ENCODE measurements at places on chromosomes 7 and 10.

DNA sequence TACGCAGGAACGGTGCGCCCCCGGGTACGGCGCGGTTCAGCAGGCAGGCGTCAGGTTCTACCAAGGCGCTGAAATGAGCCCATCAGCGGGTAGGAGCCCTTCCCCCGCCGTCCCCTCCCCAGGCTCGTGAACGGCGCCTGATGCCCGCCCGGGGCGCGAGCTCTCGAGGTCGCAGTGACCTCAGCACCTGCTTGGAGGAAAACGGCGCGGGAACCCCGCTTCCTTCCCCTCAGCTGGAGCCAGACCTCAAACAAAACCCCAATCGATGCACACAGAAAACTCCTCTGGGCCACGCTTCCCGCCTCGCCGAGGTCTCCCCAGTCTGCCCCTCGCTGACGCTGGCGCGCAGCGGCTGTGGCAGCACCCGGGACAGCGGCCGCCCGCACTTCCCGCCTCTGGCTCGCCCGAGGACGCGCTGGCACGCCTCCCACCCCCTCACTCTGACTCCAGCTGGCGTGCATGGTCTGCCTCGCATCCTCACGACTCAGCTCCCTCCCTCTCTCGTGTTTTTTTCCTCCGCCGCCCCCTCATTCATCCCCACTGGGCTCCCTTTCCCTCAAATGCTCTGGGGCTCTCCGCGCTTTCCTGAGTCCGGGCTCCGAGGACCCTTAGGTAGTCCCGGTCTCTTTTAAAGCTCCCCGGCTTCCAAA, 514 bp upstream of the GAD2 start:
- DNase-seq = no peak

GRCh38 chr10:77287647-77288120, 349.9 kb downstream of the KCNMA1 start:
- no peak for DNase-seq

- no peak for DNase-seq
These were observed 258.5 kb downstream of the SFMBT2 start for GRCh38 chr10:7152341-7152740.

GRCh38 chr7:112821345-112821744, 31.2 kb upstream of the TMEM168 start:
- DNase-seq = no peak

DNA sequence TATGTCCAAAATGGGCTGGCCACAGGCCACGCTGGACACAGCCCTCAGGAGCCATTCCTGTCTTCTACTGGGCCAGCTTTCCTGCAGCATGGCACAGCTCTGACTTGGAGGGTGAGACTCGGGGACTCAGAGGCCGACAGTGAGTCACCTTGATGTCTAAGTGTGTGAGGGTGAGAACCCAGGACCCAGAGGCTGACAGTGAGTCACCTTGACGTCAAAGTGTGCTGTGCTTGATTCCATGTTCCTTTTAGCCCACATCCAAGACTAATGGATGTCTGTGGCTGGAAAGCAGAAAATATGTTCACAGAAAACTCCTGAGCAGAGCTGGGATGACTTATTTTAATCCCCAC, 6.0 kb upstream of the FAM170B start:
- peak; percentile 4 for DNase-seq

GRCh38 chr7:1692515-1693418, 22.7 kb downstream of the ELFN1 start:
- no peak for DNase-seq

- DNase-seq = no peak
These were observed 100.4 kb downstream of the CDH23 start for GRCh38 chr10:71496927-71497762.

- no peak for DNase-seq
These were observed 1.3 kb upstream of the CUL1 start for GRCh38 chr7:148697256-148698006.

- no peak for DNase-seq
These were observed 604.0 kb downstream of the CALN1 start for GRCh38 chr7:71808115-71808514.

DNA sequence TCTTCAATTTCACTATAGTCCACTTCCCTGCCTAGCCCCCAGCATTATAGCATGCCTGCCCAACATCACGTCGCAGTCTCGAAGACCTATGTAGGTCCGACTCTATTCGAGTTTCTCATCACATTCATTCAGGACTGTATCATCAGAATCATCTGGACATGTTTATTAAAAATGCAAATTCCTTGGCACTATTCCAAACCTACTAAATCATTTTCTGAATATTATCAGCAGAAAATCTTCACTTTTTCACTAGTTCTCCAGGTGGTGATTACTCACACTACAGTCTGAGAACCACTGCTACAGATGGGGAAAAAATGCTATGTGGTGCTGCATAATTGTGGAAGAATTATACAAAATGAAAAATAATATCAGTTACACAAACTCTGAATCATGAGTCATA, 29.3 kb upstream of the ETV1 start:
- DNase-seq = no peak

DNA sequence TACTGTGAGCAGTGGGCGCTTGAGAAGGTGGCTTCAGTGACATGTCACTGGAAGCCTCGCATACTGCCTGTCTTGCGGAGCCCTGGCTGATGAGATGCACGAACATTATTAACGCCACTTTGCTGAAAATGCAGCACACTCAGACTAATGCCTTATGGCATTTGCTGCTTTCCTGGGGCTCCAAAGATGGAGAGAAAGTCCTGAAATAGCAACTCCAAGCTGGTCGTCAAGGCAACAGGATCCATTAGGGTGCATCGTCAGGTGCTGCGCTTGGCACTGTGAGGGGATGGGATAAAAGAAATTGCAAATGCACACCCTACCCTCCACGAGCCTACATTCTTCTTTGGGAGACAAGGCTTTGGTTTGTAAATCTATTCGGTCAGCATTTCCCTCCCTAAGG, 592.5 kb downstream of the TYW1 start:
- no peak for DNase-seq

DNA sequence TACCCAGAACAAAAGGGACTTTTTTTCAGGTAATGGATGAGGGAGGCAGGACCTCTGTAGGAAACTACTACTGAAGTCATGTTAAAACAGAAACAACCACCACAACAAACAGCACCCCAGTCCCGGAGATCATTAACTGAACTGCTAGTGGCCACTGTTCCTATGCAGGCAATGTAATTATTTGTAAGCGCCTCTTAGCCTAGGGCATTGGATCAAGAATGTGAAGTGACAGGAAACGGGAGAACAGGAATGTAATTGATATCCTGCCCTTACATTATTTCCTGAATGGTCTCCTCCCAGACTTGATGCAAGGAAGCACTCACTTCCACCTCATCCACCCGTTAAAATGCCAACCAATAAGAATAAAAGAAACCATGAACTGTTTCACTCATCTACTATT, 16.7 kb upstream of the GAD2 start:
- DNase-seq = no peak

- no peak for DNase-seq
These were observed 108.3 kb downstream of the ZMIZ1 start for GRCh38 chr10:79176949-79177602.

- no peak for DNase-seq
These were observed 34.1 kb upstream of the RAB11FIP2 start for GRCh38 chr10:118080817-118081216.

DNA sequence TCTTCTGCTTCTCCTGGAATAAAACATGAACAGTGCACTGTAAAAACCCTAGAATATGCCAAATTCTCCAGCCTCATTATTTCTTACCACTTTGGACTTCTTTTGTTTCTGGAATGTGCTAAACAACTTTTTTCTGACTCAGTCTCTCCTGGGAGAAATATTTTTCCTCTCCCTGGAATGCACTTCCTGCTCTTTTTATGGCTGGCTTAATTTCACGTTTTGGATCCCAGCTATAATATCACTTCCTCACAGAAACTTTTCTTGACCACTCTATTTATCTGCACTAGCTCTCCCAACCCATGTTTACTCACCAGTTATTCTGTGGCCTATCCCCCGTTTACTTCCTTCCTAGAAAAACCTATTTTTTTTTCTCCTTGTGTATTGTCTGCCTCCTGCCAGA, 26.7 kb downstream of the ABCB5 start:
- no peak for DNase-seq

DNA sequence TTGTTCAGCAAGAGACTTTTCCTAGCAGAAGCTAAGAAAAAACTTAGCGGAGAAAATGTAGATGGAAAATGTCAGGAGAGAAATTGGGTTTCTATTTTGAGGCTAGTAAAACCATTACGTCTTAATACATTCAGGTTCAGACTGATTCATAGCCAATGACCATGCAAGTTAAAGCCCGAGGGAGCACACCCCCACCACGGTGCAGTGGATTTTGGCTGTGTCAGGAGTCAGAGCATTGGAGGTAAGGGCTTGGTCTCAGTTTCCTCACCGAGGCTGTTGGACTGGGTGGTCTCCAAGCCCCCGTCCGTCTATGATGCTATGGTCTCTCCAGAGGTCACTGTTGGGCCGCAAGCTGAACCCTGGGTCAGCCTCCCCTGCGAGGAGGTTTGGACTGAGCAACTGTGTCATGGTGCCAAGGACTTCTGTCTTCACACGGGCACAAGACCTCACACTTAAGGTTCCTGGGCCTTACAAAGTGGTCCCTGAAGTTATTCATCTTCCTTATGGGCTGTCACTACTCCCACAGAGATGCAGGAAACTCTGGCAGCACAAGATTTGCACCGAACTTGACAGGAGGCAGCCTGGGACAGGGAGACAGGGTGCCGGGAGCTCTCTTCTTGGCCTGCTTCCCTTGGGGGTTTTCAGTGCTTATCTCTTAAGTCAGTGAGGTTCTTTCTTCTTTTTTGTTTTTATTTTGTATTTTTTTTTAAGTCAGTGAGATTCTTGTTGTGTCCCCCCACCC, 186.8 kb downstream of the PHTF2 start:
- DNase-seq = no peak

DNA sequence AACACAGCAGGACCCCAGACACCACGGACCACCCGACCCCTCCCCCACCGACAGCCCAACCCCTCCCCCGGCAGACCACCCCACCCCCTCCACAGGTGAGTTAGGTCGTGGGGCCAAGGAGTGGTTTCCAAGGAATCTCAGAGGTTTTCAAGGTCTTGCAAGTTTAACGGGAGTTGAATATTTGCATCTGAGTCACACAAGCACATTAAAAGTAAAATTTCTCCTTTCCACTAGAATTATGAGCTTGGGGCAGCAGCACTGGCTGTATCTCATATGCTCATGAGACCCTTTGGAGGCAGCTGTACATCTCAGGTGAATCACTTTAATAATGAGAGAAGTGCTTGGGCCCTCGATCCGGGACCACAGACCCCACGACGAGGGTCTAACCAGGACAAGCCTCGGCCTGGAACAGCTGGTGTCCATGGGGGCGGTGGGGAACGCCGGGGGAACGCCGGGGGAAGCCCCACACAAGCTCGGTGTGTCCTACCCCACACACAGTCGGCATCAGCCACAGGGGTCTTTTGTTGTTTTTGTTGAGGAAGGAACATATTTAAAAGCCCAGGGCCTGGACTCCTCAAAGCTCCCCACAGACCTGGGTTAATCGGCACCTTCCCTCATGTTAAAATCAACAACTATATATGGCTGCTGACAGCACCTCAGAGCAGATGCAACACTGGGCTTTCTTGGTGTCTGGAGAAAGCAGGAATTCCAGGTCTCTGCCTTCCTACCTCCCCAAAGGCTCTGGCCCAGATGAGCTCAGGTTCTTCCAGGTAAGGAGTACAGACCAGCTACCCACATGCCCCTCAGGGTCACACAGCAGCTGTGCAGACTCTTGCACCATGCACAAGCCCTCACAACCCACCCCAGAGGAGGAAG, 130.3 kb downstream of the DIP2C start:
- no peak for DNase-seq

DNA sequence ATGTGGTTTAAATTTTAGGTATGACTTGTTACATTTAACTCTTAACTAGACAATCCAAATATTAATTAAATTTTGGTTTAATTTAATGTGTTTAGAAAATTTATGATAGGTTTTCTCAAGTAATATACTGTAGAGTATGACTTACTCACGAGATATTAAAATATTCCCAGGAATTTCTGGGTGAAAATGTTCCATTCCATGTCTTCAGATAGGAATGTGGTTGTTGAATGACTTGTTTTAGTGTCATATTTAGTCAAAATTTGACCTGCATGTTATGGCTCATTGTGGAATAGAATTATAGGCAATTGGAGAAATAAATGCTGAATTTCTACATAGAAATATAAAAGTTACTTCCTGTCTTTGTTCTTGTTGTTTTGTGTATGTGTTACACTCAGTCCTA, 46.7 kb downstream of the SHOC2 start:
- no peak for DNase-seq

- no peak for DNase-seq
These were observed 15.1 kb downstream of the UPF2 start for GRCh38 chr10:12027539-12027938.

GRCh38 chr7:2063563-2064260, 169.0 kb downstream of the MAD1L1 start:
- no peak for DNase-seq

DNA sequence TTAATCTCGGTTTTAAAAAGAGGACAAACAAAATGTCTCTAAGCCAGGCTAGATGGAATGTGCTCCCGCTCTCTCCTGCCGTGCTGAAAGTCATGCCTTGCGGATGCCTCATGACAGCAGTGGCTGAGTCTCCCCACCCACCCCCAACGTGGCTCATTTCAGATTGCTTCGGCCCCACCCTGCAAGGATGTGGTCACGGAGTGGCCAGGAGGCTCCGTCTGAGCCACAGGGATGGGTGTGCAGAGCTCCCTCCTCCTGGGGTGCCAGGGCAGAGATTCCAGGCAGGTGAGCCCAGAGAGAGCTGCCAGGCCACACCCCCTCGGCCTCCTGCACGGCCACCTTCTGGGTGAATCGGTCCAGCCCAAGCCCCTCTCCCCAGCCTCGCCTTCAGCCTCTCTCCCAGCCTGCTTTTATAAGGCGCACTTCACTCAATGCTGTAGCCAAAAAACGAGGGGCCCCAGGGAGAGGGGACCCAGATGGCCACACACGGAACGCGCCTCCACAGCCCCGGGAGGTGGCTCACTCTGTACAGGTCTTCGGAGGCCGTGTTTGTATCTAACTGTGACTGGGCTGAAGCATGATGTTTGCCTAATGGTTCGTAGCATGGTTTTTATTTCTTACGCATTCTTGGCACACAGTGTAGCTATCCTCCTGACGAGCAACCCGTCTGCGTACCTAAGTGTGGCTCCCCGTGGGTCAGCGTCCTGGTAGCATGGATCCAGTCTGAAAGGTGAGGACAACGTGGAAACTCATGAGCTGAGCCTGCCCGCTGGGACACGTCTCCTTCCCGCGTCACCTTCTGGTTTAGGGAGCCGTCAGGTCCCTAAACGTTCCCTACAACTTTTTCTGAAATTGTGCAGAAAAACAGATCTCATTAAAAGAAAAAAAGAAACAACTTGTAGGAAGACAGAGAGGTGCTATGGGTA, 413.8 kb upstream of the FOXK1 start:
- no peak for DNase-seq

DNA sequence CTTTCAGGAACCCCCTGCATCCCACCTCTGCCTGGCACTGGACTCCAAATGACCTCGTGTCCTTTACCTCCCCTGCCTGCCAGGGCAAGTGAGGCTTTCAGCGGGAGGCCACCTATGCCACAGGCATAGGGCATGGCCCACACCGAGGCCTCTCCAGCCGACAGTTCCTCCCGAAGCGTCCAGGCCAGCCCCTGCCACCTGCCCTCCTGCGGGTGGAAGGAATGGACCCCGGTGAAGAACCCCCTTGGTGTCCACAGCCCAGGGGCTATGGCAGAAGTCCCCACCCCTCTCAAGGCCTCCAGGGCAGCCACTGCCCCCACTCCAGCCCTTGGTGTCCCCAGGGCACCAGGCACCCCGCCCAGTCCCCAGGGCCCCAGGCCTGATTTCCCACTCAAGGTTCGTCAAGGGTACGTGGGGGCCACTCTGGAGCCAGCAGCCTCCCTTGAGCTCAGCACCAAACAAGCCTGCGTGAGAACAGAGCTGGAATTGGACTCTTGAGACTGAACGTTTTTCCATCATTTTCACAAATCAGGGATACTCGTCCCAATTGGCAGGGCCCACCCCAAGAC, 3.1 kb downstream of the FUOM start:
- DNase-seq = no peak

All from NK-92 treated with Interleukin-12 subunit alpha and Interleukin-12 subunit beta, amount 100 ng/mL, for 24 hours (cell line).